ENCODE measurements at places on chromosomes 6 and 20. TPM values are rescaled to one million over a fixed set of nuclear protein-coding genes. Genes with fewer than 3 reads are reported as not detected.

The SLC22A7 gene
- not detected for total RNA-seq

The FGD2 gene
- not detected for total RNA-seq

The LINC00237 gene
- total RNA-seq = not detected

The HLA-DPB1 gene
- not detected for total RNA-seq

The FAXC gene
- total RNA-seq = 2.3 TPM

DNA sequence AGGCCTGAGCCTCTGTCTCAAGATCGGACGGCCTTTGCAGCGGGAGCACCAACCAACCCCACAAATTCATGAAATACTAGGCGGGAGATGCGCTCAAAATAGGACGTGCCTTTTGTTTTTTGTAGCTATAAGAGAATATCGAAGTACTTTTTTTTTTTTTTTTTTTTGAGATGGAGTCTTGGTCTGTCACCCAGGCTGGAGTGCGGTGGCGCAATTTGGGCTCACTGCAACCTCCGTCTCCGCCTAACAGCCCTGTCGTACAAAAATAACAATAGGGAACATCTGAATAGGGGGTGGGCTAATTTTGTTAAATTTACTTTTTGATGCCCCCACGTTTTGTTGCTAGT, 5.9 kb upstream of the TUBB2A start:
- DNase-seq = peak; percentile 16

DNA sequence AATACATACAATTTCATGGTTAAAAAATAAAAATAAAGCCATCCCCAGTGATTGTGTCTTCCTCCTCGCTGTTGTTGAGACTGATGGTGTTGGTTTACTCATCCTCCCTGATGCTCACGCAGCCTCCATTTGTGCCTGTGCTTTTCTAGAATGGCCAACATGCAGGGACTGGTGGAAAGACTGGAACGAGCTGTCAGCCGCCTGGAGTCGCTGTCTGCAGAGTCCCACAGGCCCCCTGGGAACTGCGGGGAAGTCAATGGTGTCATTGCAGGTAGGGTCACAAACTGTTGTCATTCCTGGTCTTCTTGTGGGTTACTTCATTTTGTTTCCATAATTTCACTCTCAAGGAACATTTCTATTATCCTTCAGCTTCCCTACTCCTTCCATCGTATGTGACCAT, 28.0 kb downstream of the CAP2 start:
- no peak for DNase-seq

- DNase-seq = no peak
These were observed 1.1 kb upstream of the DCBLD1 start for GRCh38 chr6:117481278-117481925.

GRCh38 chr6:12709556-12710232, 6.9 kb upstream of the PHACTR1 start:
- no peak for DNase-seq

DNA sequence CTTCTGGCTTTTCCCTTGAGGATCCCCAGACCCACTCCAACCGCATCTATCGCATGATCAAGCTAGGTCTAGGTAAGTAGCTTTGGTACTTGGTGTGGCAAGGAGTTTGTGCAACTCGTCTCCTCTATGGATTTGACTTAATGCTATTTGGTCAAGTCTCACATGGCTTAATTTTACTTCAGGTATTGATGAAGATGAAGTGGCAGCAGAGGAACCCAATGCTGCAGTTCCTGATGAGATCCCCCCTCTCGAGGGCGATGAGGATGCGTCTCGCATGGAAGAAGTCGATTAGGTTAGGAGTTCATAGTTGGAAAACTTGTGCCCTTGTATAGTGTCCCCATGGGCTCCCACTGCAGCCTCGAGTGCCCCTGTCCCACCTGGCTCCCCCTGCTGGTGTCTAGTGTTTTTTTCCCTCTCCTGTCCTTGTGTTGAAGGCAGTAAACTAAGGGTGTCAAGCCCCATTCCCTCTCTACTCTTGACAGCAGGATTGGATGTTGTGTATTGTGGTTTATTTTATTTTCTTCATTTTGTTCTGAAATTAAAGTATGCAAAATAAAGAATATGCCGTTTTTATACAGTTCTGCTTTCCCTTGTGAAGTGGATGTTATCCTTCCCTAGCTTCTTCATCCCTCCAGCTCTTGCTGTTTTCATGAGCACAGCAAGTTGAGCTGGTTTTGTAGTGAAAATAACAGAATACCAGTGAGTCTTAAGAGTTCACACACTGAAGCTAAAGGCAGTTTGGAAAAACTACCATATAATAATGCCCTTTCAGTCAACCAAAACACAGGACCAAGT, 3.8 kb downstream of the SLC35B2 start:
- peak; percentile 66 for DNase-seq

- no peak for DNase-seq
These were observed 687.7 kb upstream of the POU3F2 start for GRCh38 chr6:98146656-98147055.

- no peak for DNase-seq
These were observed 293.6 kb upstream of the PRND start for GRCh38 chr20:4427940-4428586.

DNA sequence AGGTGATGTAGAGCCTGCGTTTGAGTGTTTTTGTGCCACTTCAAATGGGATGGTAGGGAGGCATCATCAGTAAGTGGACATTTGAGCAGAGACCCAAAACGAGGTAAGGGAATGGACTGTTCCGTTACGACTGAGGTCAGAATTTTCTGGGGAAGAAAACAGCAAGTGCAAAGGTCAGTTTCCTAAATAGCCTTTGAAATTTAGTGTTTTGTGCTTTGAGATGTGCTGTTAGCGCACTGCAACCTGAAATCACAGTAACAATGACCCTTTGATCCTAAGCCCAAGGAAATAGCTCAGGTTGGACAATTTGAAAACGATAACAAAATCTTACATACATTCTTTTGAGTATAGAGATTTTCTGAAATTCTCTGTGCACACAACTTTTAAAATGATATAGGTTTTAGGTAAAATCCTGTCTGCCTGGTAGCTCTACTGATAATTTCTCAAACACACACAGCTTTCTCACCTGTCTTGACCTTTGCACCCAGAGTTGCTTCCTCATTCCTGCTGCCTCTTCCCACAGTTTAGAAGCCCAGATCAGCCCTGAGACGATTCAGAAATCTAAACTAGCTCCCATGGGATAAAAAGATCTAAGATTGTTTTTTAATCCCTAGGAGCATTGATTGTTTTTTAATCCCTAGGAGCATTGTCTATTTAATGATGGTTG, 22.1 kb downstream of the DCBLD1 start:
- DNase-seq = no peak

DNA sequence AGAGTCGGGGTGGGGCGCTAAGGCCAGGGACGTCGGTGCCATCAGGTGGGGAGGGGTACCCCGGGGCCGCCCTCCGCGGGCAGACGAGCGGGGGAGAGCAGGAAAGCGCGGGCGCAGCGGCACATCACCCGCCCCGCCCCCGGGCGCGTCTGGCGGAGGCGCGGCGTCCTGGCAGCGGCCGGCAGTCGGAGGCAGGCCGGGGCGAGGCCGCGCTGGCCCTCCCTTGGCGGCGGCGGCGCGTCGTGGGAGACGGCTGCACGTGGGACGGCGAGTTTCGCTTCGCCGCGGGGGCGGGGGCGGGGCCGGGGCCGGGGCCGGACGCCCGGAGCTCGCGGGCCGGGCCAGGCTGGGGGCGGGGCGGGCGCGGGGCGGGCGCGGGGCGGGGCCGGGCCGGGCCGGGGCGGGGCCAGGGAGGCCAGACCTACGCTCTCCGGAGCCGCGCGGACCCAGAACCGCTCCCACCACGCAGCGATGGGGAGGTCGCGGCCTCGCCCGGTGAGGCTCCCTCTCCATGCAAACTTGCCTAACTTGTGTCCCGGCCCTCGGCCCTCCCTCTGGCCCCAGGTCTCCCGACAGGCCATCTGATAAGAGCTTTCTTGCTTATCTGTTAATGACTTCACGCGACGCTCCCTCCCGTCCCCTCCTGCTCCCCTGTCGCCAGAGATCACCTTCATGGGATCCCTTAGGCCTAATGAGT, 12.5 kb downstream of the ITPR3 start:
- peak; percentile 73 for DNase-seq

DNA sequence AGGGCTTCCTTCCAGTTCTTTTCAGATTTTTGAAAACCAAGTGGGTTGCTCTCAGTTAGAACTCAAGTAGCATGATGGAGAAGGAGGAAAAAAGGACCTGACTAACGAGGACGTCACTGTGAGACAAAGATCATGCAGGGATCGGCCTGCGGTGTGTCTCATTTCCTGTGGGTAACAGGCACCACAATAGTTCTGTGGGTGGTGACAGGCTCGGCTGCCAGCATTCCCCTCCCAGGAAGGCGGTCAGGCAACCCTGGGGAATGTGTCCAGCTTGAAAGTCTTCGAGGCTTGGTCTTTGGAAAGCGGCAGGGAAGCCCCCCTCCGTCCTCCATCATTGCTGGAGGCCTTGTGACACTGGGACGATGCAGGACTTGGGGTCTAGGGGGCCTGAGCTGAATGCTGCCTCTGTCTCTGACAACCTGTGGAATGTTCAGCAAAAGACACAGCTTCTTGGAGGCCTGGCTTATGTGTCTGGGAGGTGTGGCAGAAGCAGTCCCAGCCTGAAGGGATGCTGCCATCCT, 121.0 kb downstream of the BCAS1 start:
- peak; percentile 72 for DNase-seq

- no peak for DNase-seq
These were observed 237.5 kb downstream of the MAFB start for GRCh38 chr20:40451552-40451951.

DNA sequence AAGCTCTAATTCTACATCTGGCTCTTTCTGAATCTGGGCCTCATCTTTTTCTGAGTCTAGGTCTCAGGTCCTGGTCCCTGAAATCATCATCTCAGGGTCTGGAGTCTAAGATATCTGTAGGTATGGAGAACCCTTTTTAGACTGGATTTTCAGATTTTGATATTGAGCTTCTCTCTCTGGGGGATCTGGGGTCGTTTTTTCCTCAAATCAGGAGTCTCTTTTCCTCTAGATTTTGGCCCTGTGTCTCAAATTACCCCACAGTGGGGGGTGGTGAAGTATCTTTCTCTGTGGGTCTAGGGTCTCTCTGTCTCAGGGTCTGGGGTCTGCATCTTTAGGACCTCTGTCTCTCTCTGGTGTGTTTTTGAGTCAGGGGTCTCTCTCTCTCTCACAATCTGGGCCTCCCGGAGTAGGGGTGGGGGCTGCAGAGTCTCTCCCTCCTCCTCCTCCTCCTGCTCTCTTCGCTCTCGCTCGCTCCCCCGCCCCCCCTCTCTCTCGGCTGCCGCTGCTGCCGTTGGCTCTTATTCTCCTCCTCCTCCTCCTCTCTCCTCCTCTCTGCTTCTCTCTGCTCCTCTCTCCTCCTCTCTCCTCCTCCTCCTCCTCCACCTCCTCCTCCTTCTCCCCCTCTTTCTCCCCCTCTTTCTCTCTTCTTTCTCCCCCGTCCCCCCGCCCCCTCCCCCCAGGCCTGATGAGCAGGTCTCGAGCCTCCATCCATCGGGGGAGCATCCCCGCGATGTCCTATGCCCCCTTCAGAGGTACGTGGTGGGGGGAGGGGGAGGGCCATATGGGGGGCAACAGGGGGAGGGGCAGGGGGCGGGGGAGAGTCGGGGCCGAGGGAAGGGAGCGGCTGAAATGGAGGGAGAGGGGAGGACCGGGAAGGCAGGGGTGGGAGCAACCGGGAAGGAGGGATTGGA, at the start of gene SYNGAP1:
TSS of gene SYNGAP1 (plus strand) at position 486 of the 911 bp plus-strand sequence. CDS start at position 686, 200 bp downstream.
- DNase-seq = no peak

DNA sequence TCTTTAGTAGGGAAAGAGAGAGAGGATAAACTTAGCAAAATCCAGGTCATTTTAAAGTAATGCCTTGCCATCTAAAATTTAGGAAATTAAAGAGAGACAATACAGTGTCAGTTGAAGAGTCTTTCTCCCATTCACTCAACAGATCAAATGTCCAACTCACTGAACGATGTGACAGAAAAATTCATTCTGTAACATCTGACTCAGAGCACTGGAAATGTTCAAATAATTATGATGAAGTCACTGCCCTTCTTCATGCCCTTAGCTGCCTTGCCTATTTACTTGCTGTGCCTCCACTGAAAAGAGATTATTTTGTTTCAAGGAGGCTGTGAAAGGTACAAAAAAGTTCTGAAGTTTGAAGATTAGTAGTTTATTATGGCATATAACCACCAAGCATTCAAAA, 434.8 kb downstream of the ADGRB3 start:
- DNase-seq = no peak

GRCh38 chr20:50516180-50516934, 6.2 kb downstream of the PTPN1 start:
- no peak for DNase-seq
